ENCODE measurements at places on chromosomes 11 and 22.

GRCh38 chr22:21652547-21653545 lies 10.7 kb downstream of the SDF2L1 start:
- no peak for DNase-seq

DNA sequence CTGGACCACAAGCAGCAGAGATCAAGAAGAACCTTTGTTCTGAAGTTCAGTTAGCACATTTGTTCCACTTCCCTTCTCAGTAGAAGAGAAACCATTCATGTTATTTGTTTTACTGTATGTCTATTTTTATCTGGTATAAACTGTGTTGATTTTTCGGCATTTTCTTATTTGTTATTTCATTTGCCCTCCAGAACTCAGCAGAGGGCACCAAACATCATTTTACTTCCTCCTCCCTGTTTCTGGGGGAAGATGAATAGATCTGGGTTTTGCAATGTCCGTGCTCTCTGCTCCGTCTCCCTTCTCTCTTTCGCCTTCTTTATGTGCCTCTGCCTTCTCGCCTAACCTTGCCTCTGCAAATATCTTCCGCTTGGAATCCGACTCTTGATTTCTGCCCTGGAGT lies 366.9 kb downstream of the NTM start:
- no peak for DNase-seq

DNA sequence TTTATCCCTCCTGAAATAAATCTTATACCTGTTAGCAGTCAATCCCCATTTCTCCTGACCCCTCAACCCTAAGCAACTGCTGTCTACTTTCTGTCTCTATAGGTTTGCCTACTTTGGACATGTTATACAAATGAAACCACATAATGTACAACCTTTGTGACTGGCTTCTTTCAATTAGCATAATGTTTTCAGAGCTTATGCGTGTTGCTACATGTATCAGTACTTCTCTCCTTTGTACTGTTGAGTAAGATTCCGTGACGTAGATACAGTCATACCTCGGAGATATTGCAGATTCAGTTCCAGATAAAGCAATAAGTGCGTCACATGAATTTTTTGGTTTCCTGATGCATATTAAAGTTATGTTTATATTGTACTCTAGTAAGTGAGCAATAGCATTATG lies 127.3 kb downstream of the MORC2 start:
- DNase-seq: peak; percentile 39

DNA sequence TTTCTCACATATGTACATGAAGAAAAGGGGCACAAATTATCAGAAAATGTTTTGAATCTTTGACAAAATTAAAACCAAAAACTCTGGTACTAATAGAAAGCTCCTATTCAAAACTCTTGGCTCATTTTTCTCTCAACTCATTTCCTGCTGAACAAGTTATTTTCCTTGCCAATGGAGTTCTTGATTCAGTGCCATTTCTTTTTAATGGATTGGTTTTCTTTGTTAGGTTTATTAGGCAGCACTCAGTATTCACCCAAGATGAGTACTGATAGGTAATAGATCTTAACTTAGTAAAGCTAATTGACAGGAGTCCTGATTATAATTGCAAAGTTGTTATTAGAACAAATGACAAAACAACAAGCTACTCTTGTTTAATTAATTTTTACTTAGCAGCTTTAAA lies 279.4 kb upstream of the PDGFD start:
- no peak for DNase-seq

- DNase-seq: peak; percentile 79
Observed at GRCh38 chr11:18383388-18384156, 10.8 kb upstream of the LDHA start.

Data from dermis blood vessel endothelial cell (primary cell).